ENCODE measurements at places on chromosomes 6 and 20.

DNA sequence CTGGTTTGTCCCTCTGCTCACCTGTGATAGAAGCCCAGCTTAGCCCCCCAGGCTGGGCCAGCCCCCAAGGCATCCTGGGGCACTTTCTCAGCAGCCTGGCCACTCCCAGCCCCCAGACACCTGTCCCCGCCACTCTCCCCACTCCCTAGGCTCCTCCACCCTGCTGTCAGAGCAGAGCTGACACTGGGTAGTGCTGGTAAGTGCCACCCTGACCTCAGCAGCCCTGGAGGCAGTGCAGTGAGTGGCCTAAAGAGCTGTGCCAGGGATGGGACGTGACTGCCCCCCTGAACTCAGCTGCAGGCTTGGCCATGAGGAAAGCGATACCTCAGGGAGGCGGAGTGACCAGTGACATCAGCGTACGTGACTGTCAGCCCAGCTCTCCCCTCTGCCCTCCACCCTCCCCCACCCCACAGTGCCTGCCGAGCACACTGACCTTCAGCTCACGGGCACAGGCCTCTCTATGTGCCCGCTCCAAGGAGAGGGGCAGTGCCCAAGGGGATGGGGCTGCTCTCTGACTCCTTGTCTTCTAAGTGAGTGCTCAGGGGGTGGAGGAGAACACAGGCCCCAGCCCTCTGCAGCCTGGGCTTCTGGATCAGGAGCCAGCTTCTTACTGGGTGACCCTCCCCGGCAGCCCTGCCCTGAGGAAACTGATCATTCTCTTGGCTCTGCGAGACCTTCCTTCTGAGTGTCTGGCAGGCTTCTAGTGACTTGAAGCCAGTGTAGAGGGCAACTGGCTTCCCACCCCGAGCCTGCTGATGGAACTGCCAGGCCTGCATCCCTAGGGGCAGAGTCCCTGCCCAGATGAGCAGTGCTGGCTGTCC, 172.7 kb downstream of the MRPL14 start:
- no peak for DNase-seq

DNA sequence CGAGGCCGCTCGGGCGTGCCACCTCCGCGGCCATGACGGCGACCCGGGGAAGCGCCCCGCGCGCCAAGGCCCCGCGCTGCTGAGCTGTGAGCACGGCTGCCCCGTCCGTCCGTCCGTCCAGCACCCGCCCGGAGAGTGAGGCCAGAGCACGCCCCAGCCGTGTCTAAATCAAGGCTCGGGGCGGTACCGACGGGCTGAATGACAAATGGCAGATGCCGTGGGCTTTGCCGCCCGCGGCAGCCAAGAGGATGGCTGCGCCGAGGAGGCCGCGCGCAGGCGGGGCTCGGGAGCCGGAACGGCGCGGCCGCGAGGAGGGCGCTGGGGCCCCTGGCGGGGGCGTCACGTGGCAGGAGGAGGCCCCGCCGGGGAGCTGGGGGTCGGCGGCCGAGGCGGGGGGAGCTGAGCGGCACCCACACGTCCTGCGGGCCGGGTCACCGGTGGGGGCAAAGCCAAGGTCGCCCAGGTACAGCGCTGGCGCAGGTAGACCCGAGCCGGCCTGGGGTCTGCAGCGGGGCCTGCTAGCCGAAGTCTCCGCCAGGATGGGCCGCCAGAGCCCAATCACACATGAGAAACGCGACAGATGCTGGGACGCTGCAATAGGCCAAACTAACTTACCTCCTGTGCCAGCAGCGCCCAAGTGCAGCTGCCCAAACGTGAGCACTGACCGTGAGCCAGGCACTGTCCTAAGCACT, at the start of gene PLAGL1:
Gene PLAGL1, minus strand, starts transcription at position 140 of the 692 bp plus-strand sequence. CDS start 60,123 bp downstream, outside the sequence.
- peak; percentile 36 for DNase-seq

GRCh38 chr20:4720977-4721349, 746 bp upstream of the PRND start:
- DNase-seq, result no peak

DNA sequence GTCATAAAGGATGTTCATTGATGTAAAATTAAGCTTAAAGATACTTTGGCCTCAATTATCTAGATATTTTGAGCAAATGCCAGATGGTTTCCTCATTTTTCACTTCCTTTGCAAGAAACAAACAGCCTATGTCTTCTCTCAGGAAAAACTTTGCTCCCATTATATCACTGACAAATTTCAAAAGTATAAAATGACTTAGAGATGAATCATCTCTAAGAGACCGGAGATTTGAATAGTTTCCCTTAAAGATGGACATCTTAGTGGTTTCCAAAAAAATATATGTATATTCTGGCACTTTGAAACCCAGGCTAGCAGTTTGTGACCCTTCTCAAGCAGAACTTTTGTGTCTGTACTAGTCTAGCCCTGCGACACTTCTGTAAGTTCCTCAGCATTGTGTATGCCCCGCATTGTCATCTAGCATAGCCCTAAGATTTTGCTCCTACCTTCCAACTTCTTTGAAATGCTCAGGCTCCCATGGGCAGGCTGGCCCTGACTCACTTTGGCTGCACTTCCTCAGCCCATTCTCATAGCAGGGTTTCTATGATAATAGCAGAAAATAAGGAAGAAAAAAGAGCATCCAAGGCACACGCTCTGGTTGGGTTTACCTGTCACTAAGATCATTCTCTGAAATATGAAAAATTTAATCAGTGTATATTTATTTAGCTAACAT, 25.7 kb upstream of the POU3F2 start:
- no peak for DNase-seq

GRCh38 chr20:44036441-44036840, 121.8 kb downstream of the TOX2 start:
- DNase-seq, result peak; percentile 44

- no peak for DNase-seq
Measured at GRCh38 chr6:20702366-20702765, 168.1 kb downstream of the CDKAL1 start.

DNA sequence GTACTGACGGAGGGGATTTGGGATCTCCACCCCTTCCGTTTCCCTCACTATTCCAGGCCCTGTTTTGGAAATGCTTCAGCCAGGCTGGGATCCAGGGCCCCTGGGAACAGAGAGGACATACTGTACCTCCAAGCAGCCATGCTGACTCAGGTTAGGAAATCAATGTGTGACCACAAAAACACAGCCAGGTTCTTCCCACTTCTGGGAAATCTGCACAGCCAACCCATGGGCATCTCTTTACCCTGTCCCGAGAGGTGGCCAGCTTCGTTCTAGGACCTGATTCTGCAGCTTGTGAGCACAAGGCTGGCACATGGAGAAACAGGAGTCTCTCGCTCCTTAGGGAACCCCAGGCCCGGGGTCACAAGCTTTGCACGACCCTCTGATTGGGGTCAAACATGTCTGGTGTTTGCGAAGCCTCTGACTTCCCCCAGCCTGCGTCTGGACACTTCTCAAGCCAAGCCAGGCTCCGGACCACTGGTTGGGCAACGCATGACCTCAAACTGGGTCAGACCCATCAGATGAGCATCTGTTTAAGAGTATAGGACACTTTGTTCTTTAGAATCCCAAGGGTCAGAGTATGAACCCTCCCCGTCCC, 8.3 kb upstream of the TTPAL start:
- DNase-seq, result no peak

- no peak for DNase-seq
Measured at GRCh38 chr20:60268491-60268890, 310.3 kb downstream of the CDH26 start.

- DNase-seq, result no peak
Measured at GRCh38 chr20:5486377-5487054, 169.8 kb upstream of the PROKR2 start.
